ENCODE measurements at places on chromosomes 6 and 20.

GRCh38 chr6:13117570-13117969 lies 210.8 kb downstream of the TBC1D7 start:
- no peak for DNase-seq

GRCh38 chr6:4091941-4092340 lies 13.0 kb upstream of the FAM217A start:
- no peak for DNase-seq

DNA sequence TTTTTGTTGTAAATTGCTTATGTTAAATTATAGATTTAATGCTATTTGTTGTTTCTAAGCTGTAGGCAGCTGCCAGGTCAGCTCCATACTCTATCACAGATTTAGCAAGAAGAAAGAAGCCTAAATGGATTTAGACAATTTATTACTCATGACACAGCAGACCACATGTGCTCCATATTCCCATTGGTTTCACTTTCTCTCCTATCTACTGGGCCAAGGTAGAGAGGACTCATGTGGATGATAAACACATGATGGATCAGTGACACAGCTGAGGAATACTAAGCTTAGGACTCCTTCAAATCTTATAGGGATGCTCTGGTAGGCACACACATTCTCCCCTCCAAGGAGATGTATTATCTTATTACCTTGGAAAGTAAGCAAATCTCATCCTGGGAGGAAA lies 553.0 kb upstream of the ADGRB3 start:
- DNase-seq, result no peak

DNA sequence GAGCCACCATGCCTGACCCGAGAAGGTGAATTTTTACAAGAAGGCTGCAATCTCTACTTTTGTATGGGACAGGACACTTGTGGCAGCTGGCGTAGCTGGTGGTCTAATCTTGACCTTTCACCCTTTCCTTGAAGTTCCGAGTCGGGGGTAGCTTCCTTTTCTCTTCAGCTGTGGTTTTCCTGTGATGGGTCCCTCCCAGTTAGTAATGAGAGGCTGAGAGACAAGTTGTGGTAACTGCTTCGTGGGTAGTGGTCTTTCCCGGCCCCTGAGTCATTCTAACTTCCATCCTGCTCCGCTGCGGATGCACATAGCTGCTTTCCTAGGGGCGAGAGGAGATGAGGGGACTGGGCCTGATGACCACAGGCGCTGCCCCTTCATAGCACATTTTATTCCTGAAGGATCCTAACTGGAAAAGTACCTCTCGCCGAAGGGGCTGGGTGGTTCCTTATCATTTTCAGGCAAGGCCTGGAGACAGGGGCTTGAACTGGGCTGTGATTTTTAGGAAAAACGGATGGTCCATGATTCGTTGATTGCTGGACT lies 3.1 kb downstream of the SYNJ2 start:
- DNase-seq, result no peak

DNA sequence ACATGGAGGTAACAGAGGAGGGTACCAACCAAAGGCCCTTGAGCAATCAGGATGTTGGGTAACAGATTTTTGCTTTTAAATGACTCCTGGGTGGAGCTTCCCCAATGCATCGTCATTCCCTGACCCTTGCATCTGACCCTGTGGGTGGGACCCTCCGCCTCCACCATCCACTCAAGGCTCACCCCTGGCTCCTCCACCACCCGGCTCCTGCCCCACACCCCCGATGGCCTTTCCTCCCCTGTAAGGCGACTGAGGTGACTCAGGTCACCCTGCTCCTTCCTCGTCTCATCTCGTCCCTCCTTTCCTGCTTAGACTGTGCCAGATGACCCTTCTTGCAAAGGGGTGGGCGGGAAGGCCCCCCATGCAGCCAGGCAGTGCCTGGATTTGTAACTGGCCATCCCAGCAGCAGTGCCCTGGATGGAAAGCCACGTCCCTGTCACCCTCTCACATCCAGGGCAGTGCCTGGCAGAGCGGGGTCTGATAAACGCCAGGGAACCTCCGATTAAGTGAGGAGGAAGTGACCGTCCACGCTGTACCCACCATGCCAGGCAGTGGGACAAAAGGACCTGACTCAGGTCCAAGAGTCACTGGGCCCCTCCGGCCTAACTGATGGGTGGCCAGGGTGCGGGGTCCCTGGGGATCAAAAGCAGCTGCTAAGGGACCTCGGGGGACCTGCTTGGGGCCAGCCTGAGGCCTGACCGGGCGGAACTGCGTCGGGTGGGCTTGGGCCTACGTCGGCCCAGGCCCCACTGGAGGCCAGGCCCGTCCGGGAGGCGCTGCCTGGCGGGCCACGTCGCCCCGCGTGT lies 624 bp upstream of the NPEPL1 start:
- no peak for DNase-seq

GRCh38 chr6:105091140-105091829 lies 88.5 kb downstream of the POPDC3 start:
- DNase-seq, result no peak

DNA sequence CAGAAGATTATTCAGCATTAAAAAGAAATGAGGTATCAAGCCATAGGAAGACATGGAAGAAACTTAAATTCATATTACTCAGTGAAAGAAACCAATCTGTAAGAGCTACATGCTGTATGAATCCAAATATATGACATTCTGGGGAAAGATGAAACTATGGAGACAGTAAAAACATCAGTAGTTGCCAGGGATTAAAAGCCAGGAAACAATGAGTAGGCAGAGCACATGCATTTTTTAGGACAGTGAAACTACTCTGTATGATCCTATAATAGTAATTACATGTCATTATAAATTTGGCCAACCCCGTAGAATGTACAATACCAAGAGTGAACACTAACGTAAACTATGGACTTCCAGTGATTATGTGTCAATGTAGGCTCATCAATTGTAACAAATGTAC lies 92.8 kb upstream of the RNF217 start:
- DNase-seq, result no peak

DNA sequence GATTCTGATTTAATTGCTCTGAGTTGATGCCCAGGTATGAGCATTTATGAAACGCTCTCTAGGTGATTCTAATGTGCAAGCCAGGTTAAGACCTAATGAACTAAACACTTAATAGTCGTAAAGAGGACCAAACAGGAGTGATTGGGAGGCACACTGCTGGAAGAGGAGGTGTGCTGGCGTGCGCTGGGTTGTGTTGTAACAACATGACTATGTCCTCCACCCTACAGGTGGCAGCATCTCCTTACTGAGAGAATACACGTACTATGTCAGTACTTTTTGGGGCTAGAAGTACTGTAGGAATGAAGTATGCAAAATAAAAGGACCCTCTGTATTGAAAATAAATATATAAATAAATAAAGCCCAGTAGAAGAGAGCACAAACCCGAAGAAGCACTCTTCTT lies 11.9 kb downstream of the C6orf89 start:
- DNase-seq, result no peak

DNA sequence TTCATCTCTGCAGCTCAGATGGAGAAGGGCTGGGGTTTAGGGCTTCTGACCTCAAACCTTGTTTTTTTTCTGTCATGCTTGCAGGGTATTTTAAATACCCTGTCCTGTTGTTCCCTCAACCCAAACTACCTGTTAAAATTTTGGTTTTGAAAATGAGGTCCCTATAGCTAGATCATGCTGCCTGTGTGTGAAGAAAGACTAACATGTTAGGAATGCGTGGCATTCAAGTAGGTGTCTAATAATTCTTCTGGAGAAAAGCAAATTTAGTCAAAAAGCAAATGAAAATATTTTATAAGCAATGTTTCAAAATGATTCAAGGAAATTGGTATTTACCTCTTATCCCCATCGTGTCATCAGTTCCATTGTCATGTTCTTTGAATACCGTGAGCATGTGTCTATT lies 77.2 kb upstream of the C20orf144 start:
- DNase-seq, result no peak

- peak; percentile 10 for DNase-seq
These were observed 22.8 kb downstream of the OR2A4 start for GRCh38 chr6:131678442-131678841.

GRCh38 chr6:117477988-117478852 lies 4.3 kb upstream of the DCBLD1 start:
- DNase-seq, result no peak

- DNase-seq, result no peak
These were observed 83.5 kb upstream of the SLC22A23 start for GRCh38 chr6:3540253-3540820.

- no peak for DNase-seq
These were observed 60.5 kb downstream of the DOP1A start for GRCh38 chr6:83127976-83128375.

GRCh38 chr6:163761481-163761880 lies 347.0 kb downstream of the QKI start:
- no peak for DNase-seq

- DNase-seq, result peak; percentile 72
These were observed 25.4 kb upstream of the ASIP start for GRCh38 chr20:34215711-34216381.

GRCh38 chr20:10992731-10993130 lies 318.9 kb upstream of the JAG1 start:
- DNase-seq, result no peak

GRCh38 chr6:148925701-148926100 lies 178.9 kb downstream of the UST start:
- DNase-seq, result no peak

Measured in NCI-H526 treated with DMSO at 0.1 percent for 48 hours (cell line).